ENCODE measurements at places on chromosomes 11 and 22. TPM values are rescaled to one million over a fixed set of nuclear protein-coding genes. Genes with fewer than 3 reads are reported as not detected.

OR2AG2 gene
- polyA plus RNA-seq: not detected

MMP7 gene
- polyA plus RNA-seq: 2.8 TPM

SLC22A8 gene
- not detected for polyA plus RNA-seq

OR52A1 gene
- polyA plus RNA-seq: not detected

TRIM6 gene
- 4.3 TPM for polyA plus RNA-seq

GRCh38 chr22:20248461-20248978 lies 19.6 kb downstream of the RTN4R start:
- no peak for DNase-seq

GRCh38 chr11:68773521-68774193 lies 22.3 kb upstream of the TESMIN start:
- DNase-seq: peak; percentile 42

- DNase-seq: no peak
Observed at GRCh38 chr22:22728382-22728781, 84.0 kb downstream of the GGTLC2 start.

GRCh38 chr22:31133911-31134310 lies 6.4 kb downstream of the PLA2G3 start:
- DNase-seq: no peak

DNA sequence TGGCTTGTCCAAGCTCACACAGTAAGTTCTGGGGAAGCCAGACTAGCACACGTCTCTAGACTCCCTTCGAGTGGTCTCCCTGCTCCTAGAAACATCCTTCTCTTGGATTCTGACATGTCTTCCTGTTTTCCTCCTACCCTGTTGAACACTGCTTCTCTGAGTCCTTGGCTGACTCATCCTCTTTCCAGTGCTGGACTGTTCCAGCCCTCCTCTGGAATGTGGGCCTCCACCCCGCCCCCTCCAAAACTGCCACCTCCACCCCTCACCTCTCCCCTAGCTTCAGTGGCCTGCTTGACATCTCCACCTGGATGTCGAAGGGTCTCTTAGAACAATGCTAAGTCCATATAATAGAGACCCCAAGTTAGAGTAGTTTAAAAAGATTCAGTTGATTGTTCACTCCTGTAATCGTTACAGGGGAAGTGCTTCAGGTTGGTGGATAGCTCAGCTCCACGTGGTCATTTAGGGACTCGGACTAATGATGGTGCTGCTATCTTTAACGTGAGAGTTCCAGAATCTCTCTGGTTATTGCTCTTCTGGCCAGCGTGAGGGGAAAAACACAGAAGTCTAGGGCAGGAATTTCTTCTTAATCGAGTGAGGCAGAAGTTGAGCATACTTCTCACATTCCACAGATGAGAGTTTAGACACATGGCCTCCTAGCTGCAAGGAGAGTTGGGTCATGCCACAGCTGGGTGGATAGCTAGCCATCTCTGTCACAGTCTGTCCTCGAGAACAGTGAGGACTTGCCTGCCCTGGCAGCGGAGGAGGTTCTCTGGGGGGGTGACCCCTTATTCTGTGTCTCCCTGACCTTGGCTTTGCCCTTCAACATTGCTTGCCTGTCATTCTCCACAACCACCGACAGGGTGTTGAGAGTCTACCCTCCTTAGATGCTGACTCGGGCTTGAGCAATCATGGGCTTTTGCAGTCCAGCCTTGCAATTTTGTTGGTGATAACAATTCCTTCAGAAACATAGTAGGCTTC lies 4.7 kb upstream of the C11orf96 start:
- DNase-seq: no peak

GRCh38 chr22:32696089-32696488 lies 105.4 kb upstream of the TIMP3 start:
- no peak for DNase-seq

DNA sequence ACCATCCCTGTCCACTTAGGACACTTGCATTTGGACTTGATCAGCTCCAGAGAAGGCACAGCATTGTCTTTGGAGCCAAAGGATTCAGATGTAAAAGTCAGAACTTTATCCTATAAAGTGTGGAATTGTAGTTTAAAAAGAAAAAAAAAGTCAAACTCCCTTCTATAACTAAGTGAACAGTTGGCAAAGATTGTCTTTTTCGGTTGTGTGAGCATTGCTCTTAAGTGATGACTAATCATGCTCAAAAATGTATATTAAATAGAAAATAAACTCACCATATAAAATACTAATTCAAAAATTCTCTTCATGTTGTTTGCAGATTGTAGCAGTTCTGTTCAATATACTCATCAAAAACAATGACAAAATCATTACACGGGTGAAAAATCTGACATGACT lies 93.8 kb downstream of the ETS1 start:
- DNase-seq: no peak

DNA sequence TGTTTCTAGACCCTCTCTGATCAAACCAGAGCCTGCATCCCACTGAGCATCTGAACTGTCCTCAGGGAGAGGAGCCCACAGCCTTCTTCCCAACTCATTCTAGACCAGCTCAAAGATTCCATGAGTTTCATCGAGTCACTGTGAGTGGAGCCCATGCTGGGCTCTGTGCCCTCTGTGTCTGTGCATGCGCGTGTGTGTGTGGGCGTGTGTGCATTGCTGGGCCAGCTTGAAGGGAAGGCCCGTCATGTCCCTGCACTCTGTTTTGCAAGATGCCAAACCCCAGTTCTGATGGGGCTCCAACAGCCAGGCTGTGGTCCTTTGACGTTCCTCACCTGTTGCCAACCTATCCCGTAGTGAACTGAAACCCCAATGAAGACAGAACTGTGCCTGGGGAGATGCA lies 7.1 kb downstream of the MPEG1 start:
- DNase-seq: no peak

Data from hepatocyte (in vitro differentiated cells).